ENCODE measurements at places on chromosomes 4 and X. TPM values are rescaled to one million over a fixed set of nuclear protein-coding genes. Genes with fewer than 3 reads are reported as not detected.

DNA sequence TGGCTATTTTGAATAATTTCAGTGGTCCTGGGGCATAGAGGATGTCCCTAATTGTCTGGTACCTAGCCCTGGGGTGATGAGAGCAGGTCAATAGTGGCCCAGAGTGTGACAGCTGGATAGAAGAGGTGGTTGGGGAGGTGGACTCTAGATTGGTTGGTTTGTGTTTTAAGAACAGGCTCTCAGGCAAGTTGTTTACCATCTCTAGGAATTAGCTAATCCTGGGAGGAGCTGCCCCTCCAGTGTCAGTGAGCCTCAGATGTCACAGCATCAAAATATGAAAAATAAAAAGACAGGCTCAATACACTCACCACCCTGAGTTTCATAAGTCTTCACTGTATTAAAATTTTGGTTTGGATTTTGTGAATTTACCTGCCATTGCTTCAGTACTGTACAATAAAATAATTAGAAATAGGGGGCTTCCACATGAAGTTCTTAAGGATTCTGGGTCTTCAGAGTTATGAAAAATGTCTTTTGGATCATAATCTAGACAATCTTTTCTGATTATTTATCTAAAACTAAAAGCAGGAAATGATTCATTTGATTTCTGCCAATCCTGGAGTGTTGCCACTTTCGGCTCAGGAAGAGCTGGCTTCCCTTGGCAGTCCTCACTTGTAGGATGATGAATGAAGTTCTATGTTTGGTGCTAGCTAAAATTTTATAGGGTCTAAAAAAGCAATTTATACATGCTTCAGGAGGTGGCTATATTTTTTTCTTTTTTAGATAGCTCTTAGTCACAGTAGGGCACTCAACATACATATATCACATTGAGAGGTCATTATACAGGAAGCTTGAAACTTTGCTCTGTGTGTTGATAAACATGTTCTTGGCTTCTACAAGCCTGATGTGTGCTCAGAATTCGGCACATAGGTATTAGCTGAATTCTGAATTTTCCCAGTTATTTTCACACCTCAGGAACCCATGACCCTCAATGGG, 395.1 kb downstream of the RAB28 start:
- DNase-seq = peak; percentile 8

DNA sequence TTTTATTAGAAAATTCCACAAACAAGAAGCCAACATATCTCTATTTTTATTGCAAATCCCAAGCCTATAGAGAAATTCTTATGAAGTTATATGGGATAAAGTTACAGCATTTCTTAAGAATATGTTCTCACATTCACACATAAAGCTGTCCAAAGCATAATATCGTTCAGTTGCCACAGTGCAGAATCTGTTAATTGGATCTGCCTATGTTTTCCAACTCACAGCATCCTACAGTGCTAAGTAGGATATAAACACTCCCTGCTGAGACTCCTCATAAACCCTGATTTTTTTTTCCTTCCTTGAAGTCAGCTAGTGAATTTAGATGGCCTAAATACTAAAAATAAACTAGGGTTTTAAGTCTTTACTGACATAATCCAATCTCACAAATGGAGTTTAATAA, 307.9 kb downstream of the PDGFC start:
- no peak for DNase-seq

Gene MAGEA4
- not detected for total RNA-seq

Gene OCIAD1
- total RNA-seq = 203 TPM
